Endothelial cell of umbilical vein (primary cell): ENCODE measurements at places on chromosomes 1 and 21. TPM values are rescaled to one million over a fixed set of nuclear protein-coding genes. Genes with fewer than 3 reads are reported as not detected.

The CHIA gene
- not detected in 2 replicates for total RNA-seq

The INKA2 gene
- 5.3 and 7.8 TPM in 2 replicates for total RNA-seq

The SLC9C2 gene
- 0.15 TPM in 1 of 2 replicates, not detected in the other for total RNA-seq

The TSPAN2 gene
- total RNA-seq: 2.4 and 5.0 TPM in 2 replicates

The PIGP gene
- total RNA-seq: 11.4 and 12.5 TPM in 2 replicates

The TRIM62 gene
- 8.3 and 8.6 TPM in 2 replicates for total RNA-seq

The S100A9 gene
- total RNA-seq: not detected in 2 replicates

The HSD17B7 gene
- 25.6 and 26.6 TPM in 2 replicates for total RNA-seq

The CD101 gene
- total RNA-seq: 0.30 and 0.97 TPM in 2 replicates

The MCOLN3 gene
- not detected in 2 replicates for total RNA-seq

The PTCH2 gene
- 1.8 and 1.9 TPM in 2 replicates for total RNA-seq

The C1QA gene
- total RNA-seq: not detected in 2 replicates

The FCER1G gene
- 1.6 and 2.2 TPM in 2 replicates for total RNA-seq

The CFHR1 gene
- not detected in 2 replicates for total RNA-seq

The PDZK1 gene
- 0.58 TPM in 1 of 2 replicates, not detected in the other for total RNA-seq

The CNKSR1 gene
- total RNA-seq: not detected in 2 replicates

The CD1D gene
- total RNA-seq: not detected in 2 replicates

The GLIS1 gene
- total RNA-seq: not detected in 2 replicates

The LCE1B gene
- total RNA-seq: not detected in 2 replicates

The KLHL20 gene
- 23.8 and 26.9 TPM in 2 replicates for total RNA-seq

The FCRL2 gene
- total RNA-seq: not detected in 2 replicates

The SPATA21 gene
- not detected in 2 replicates for total RNA-seq

The NHLH1 gene
- total RNA-seq: 0.16 and 0.46 TPM in 2 replicates

The STPG1 gene
- 5.9 and 10.2 TPM in 2 replicates for total RNA-seq

The PROK1 gene
- not detected in 2 replicates for total RNA-seq

The EXTL2 gene
- 29.2 and 30.7 TPM in 2 replicates for total RNA-seq

The HRNR gene
- not detected in 2 replicates for total RNA-seq

The SPRR2A gene
- total RNA-seq: not detected in 2 replicates

The COL8A2 gene
- 0.78 and 1.3 TPM in 2 replicates for total RNA-seq

The OR10Z1 gene
- not detected in 2 replicates for total RNA-seq

The GUCA2A gene
- total RNA-seq: not detected in 2 replicates

The ORC1 gene
- total RNA-seq: 11.0 and 12.0 TPM in 2 replicates

The GRIK1 gene
- not detected in 2 replicates for total RNA-seq

The MIXL1 gene
- 1.2 TPM in 2 replicates for total RNA-seq

The APCS gene
- total RNA-seq: not detected in 2 replicates
